Activated naive CD4-positive, alpha-beta T cell treated with anti-CD3 and anti-CD28 coated beads, Interleukin-2, amount 50 U/mL, for 16 hours (primary cell): ENCODE measurements at places on chromosomes 2 and 18.

DNA sequence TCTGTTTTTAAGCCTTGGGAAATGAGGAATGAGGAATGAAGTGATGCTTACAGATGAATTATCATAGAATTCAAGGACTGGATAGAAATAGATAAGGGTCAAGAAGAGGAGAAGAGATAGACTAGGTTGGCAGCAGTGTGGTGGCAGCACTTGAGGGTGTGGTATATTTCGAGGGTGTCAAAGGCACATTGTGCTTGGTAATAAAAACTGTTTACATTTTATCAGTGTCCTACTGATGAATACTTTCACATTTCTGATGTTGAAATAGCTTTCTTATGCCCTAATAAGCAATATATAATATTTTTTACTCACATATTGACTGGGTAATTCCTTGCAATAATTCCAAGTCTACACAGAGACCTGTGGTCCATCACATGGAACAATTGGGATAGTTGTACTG, 3.4 kb downstream of the TFPI start:
- no peak for DNase-seq

DNA sequence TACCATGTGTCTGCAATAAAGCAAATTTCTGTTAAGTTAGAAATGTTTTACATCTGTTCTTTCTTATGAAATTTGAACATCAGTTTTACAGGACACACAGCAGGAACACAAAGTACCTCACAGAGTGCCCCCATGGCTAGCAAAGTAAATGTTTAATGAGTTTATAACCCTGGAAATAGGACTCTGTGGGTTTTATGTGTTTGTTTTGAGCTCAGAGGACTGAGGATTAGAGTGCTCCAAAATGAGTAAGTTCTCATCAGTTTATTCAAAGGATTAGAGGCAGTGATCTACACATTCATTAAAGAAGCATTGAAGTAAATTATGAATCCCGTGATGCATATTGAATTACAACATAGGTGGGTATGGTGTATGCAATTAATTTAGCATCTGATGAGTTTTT, 281.8 kb downstream of the GULP1 start:
- DNase-seq: no peak

- DNase-seq: no peak
Observed at GRCh38 chr2:190722061-190722759, 73.3 kb downstream of the NAB1 start.

DNA sequence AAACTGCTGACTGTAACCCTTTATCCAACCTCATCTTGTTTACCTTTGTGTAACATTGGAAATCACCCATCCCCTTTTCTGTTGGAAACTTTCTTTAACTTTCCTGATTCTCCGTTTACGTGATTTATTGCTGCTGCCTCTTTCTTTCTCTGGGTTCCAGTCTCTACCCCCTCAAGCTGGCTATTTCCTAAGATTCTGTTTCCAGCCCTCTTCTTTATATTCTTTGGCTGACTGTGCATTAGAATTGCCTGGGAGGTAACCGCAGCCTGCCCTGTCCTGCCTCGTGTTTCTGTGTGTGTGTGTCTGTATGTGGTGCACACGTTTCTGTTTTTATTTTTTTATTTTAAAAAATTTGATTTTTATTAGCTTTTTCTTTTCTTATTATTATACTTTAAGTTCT, 229.2 kb downstream of the PLCL1 start:
- no peak for DNase-seq

DNA sequence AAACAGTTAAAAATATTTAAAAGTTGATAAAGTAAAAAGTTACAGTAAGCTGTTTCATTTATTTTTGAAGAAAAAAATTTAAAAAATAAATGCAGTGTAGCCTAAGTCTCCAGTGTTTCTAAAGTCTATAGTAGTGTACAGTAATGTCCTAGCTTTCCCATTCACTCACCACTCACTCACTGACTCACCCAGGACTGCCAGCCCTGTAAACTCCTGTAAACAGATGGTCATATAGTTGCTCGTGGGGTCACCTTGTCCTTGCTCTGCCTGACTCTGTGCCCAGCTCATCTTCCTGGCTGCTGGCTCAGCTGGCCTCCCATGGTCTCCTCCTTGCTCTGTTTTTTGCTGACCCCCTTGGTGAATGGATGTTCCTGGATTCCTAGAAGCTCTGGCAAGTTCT, 180.3 kb downstream of the VAPA start:
- DNase-seq: no peak

- DNase-seq: no peak
Observed at GRCh38 chr18:9599328-9599727, 15.0 kb downstream of the PPP4R1 start.

DNA sequence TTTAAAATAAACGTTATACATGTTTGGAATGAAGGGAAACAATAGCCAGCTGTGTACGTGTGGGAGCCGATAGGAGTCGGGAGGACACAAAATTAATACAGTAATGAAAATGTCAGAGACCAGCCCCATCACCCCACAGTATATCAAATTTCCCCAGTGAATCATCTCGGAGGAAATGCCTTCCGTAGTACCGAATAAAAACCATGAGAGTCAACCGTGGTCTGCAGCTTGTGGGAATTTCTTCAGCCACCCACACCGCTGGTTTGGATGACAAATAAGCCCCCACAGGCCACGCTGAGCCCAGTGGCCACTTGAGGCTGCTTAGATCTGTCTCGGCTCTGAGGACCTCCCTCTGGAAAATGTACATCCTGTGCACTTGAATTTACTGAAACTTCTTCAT, 133.7 kb downstream of the COL6A3 start:
- DNase-seq: no peak

DNA sequence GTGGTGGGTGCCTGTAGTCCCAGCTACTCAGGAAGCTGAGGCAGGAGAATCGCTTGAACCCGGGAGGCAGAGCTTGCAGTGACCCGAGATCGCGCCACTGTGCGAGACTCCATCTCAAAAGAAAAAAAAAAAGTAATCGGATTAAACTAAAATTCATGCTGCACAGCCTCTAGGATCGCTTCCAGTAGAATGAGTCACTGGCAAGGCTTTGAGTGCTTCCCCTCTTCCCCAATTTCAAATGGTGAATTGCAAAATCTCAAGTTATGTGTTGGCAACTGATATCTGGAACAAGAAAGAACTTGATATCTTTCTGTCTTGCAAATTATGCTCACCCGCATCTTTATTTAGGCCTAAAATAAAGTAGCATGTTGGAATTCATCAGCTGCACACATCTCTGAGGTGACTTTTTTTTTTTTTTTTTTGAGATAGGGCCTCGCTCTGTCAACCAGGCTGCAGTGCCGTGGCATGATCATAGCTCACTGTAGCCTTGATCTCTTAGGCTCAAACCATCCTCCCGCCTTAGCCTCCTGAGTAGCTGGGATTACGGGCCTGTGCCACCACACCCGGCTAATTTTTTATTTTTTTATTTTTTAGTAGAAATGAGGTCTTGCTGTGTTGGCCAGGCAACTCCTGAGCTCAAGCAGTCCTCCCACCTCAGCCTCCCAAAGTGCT, 12.7 kb downstream of the TTC39C start:
- DNase-seq: no peak

- no peak for DNase-seq
Observed at GRCh38 chr2:3683748-3684454, 19.5 kb upstream of the DCDC2C start.

- DNase-seq: no peak
Observed at GRCh38 chr2:186108470-186108869, 369.9 kb downstream of the FSIP2 start.

DNA sequence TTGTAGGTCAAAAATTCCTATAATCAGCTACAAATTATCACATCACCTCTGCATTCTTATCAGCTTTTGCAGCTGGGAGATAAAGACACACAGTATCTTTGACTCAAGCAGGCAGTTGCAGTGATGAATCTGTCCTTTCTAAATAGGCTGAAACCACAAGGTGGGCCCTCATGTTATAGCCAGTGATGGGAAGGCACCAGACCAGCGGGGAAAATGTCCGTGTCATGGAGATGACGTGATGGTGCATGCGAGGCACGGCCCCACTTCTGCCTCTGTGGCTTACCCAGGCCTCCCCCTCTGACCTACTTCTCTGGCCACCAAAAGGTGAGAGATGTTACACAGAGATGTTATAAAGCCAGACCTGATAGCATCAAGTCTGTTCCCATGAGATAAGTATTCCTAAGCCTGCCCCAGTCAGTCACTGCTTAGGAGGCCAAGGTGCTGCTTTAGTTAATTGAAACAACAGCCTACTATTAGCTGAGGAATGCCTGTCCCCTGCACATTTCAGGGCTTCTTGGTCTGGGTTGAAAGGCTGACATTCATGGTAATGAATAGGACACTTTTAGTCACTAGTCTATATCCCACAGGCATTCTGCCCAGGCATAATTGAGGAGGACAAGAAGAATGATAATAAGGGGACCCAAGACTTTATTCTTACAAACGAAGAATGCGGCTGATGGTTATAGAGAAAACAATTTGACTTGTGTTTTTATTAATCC, 327.9 kb downstream of the LPIN1 start:
- DNase-seq: no peak

DNA sequence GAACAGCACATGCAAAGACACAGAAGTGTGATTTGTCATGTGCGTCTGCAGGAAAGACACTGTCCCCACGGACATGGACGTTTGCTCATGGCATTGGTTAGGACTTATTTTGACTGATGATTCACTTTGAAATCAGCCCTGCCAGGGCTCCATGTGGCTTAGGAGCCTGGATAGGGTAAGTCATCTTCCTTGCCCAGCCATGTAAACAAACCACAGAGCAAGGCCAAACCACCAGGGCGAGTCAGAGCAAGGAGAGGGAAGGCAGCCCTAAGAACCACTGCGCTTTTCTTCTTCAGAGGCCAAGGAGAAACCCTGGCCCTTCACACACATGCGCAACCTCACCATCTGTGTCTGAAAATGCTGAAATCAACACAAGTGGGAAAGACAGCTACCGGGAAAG, 88.8 kb downstream of the GFPT1 start:
- no peak for DNase-seq

DNA sequence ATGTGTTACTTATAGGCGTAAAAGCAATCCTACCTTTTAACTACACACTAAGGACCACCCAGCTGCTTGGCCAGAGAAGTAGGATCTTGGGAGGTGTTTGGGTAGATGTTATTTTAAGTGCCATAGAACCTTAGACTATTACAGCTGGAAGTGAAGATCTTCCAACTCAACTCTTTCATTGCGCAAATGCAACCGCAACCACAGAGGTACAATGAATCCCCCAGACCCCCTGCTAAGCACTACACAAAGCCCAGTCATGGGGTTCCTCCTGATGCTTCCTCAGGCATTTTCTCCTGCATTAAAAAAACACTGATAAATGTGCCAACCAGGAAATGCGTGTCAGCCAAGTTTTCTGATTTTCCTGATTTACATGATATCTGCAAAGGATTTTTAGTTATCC, 246.0 kb downstream of the LRRTM1 start:
- no peak for DNase-seq

DNA sequence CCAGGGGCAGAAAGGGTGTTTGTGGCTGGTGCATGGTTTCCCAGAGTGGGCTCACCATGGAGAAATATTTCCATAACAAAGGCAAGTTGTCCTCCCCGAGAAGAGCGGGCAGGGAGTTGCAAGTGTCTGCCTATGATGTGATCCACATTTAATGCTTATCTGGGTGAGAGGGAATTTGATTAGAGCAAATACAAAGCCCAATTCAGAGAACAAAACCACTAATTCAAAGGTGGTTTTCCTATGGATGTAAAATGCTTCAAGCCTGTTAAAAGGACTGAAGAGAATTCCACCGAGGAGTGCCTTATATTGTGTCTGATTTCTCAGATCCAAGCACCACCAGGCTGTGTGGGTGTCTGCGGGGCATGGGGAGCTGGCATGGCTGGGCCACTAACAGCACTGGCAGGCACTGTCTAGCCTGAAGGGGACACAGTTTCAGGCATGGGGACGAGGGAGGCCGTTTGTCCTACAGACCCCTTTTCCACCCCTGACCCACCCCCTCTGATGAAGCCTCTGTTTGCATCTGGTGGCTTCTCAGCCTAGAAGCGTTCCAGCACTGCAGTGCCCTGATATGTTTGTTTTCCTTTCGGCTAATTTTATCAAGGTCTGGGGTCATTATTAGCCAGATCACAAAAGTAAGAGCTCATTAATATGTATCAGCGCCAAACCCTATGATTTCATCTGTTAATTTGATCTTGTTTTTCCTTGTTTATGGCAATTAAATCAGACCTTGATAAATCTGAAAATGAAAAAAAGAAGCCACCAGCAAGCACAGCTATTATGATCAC, 357.3 kb downstream of the HRH4 start:
- no peak for DNase-seq

GRCh38 chr2:146804288-146804687, 1040.5 kb upstream of the ACVR2A start:
- DNase-seq: no peak

DNA sequence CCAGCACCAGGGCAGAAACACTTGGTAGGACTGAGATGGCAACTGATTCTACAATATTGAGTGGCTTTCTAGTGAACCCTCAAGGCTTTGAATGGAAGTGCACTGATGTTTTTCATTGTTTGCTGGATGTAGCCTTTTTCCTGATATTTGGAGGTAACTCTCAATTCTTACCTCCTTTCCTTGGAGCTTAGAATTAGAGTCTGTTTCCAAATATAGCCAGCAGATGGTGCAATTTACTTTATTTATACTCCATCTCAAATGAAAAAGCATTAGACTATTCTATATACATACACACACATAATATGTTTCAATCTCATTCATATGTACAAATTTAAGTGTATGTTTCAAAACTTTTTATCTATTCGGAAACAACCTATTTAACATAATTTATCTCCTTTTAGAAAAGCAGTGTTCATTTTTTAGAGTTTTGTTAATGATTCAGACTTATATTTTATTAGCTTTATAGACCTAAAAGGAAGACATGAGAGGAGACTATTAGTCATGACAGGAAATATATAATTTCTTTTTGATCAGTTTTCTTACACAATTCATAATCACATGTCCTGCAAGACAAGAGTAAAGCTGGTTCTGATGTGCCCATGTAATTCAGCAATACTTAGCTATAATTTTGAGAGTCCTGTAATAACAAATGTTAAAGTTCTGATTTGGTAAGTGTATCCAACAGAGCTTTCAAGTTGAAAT, 124.8 kb downstream of the NUP35 start:
- DNase-seq: no peak

GRCh38 chr2:96927405-96928171, 57.7 kb upstream of the SEMA4C start:
- DNase-seq: no peak

DNA sequence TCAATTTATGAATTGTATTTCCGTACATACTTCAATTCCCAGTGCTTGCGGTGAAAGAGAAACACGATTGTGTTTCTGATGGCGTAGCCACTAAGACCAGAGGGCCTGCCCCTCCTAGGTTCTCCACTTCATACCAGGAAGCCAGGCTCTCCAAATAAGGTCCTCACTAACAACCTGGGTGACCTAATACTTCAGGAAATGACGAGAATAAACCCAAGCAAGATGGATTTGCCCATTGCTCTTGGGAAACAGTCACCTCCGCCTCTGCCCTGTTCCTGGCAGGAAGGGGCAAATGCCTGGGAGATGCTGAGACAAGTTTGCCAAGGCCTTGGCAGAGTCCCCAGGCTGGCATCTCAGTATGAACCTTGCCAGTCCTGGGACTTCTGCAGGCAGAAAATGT, 41.8 kb downstream of the TTC32 start:
- DNase-seq: no peak
